ENCODE measurements at places on chromosomes 11 and 22. TPM values are rescaled to one million over a fixed set of nuclear protein-coding genes. Genes with fewer than 3 reads are reported as not detected.
A peak's percentile ranks its signal among the peaks of the same experiment; 100 is the strongest.

PYGM gene
- 3.8 TPM for total RNA-seq

TMEM179B gene
- total RNA-seq = 40.0 TPM

RIC8A gene
- 122 TPM for total RNA-seq

DNA sequence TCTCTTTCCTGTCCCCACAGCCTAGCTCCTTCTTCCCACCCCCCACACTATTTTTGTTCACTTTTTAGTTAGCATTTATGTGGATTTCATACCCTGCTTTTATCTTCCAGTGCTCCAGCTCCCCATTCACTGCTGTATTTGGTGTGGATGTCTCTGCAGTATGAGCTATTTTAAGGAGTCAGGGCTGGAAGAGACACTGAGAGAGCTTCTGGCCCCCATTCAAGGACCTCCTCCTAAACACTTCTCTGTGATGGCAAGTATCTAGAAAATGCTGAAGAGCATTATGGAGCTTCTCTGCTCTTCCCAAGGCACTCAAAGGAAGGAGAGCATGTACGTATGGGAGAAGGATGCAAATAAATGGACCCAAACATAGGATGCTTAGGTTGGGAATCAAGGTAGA, 79.5 kb downstream of the RAB30 start:
- no peak for DNase-seq
- no peak overlapping the region for H3K4me3 ChIP-seq
- H3K27me3 ChIP-seq = no peaks in the 10 kb centered on the region

GRCh38 chr22:34971456-34971855, 94.5 kb upstream of the ISX start:
- H3K27me3 ChIP-seq = no peaks in the 10 kb centered on the region
- no peaks in the 10 kb centered on the region for H3K36me3 ChIP-seq
- no peak for DNase-seq
- no peak overlapping the region for H3K4me3 ChIP-seq

DNA sequence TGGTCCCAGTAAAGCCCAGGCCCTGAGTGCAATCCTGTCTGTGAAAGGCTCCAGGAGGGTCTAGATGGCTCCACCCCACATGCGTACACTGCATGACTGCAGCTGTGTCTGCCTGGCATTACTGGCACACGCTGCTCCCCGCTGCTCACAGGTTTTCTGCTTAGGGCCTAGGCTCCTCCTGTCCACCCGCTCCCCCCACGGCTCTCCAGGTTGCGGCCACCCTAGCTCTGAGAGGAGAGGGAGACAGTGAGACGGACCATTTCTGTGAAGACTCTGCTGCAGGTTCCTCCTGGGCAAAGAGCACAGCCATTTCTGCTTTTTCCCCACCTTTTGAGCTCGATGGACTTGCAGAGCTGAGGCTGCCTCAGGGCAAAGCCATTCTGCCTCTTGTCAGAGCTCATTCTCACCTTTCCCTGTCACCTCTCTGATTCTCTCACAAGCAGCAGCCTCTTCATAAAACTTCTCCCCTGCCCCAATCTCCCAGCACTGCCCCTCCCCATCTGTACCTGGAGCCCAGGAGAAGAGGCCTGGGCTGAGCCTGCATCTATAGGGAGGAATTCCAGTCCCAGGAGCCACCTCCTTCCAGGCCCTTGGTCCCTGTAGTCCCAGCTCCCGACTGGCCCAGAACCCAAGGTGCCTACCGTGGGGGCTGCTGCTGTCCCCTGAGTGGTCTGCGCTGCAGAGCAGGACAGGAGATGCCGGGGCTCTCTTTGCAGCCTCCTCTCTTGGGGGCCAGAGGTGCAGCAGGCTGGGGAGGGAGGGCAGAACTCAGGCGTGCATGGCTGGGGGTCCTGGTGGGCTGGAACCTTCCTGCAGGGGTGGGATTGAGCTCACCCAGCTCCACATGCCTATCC, 433.7 kb upstream of the B3GAT1 start:
- no peaks in the 10 kb centered on the region for H3K27me3 ChIP-seq
- no peaks in the 10 kb centered on the region for H3K36me3 ChIP-seq
- no peak overlapping the region for H3K4me3 ChIP-seq
- DNase-seq = no peak

GRCh38 chr22:36977401-36977861, 41.8 kb downstream of the TST start:
- H3K27me3 ChIP-seq = no peaks in the 10 kb centered on the region
- peak; percentile 47 for DNase-seq
- H3K4me3 ChIP-seq = no peak overlapping the region
- no peaks in the 10 kb centered on the region for H3K4me1 ChIP-seq

- no peaks in the 10 kb centered on the region for H3K4me1 ChIP-seq
- H3K4me3 ChIP-seq = no peak overlapping the region
- H3K36me3 ChIP-seq = no peaks in the 10 kb centered on the region
- H3K27me3 ChIP-seq = no peaks in the 10 kb centered on the region
- H3K27ac ChIP-seq = no peak overlapping the region
- DNase-seq = no peak
Observed at GRCh38 chr11:44998051-44998450, 47.4 kb upstream of the TP53I11 start.

Measured in lung (tissue), 17 donors.